ENCODE measurements at places on chromosomes 1 and 21.

GRCh38 chr1:18646786-18647410, 16.3 kb downstream of the PAX7 start:
- DNase-seq = no peak

- no peak for DNase-seq
Measured at GRCh38 chr1:4511374-4511773, 143.0 kb upstream of the AJAP1 start.

DNA sequence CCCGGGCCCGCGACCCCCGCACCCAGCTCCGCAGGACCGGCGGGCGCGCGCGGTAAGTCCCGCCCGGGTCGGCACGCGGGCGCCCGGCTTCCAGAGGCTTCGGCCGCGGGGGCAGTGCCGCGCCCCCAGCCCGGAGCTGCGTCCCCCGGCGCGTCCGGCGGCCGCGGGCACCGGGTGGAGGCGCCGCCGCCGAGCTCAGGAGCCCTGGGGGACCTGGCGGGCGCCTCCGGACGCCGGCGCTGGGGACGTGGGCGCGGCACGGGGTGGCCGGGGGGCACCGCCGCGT, 227 bp downstream of the NBL1 start:
- DNase-seq = no peak

DNA sequence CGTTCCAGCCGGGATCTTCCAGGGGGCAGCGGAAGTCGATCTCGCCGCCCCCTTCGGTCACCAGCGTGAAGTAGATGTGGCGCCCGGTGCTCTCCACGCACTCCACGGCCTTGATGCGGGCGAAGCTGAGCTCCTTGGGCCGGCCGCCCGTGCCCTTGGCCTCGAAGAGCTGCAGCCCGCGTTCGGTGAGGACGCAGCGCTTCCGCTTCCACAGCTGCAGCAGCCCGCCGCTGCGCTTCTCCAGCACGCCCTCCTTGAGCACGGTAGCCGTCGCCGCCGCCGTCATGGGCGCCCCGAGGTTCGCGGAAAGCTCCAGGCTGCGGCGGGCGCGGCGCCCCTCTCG, 516 bp downstream of the PHLDA3 start:
- DNase-seq = no peak

- no peak for DNase-seq
Measured at GRCh38 chr1:47931395-47931794, 65.8 kb downstream of the TRABD2B start.

GRCh38 chr1:41520951-41521752, 36.7 kb upstream of the EDN2 start:
- no peak for DNase-seq

DNA sequence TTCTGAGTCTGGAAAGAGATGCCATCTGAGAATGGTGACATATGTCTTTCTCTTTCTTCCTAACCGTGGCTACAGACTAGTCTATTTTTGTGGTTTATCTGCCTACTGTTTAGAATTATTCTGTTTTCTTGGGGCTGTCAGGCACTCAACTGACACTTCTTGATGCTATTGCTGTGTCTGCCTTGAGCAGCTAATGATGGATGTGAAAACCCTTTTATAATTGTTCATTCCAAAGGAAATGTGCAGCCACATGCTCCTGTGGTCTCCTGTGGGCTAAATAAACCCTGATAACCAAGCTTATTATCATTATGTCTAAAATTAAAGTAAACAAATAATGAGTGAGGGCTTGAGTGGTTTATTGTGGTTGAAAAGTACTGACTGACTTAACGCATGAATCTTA, 52.7 kb upstream of the CXADR start:
- DNase-seq = no peak

- DNase-seq = no peak
Measured at GRCh38 chr1:152907686-152908601, at the start of gene IVL. TSS of gene IVL (plus strand) at chr1:152908546. CDS start at chr1:152909798, 1,252 bp downstream.

DNA sequence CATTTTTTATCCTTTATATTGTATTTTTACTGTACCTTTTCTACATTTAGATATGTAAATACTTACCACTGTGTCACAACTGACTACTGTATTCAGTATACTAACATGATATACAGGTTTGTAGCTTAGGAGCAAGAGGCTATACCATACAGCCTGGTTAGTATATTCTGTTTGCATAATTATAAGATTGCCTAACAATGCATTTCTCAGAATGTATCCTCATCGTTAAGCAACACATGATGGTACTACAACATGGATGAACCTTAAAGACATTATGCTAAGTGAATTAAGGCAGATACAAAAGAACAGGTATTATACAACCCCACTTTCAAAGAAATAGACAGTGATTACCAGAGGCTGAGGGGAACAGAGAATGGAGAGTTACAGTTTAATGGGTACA, 62.7 kb downstream of the RUSC1 start:
- DNase-seq = no peak

DNA sequence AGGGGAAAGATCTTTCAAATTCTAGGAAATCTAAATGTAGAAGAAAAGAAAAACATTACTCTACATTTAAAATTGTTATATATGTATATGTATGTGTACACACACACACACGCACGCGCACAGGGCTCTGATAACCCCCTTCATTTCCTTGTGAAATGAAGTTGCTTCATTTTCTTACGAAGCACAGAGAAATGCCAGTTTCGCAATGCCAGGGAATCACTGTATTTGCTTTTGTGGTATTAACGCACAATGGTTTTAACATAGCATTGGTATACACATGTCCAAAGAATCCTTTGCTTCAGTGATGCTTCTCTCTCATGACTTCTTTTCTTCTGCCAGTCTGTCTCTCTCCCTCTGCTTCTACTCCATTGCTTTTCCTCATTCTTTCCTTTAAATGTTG, 8.4 kb upstream of the DDAH1 start:
- DNase-seq = no peak

DNA sequence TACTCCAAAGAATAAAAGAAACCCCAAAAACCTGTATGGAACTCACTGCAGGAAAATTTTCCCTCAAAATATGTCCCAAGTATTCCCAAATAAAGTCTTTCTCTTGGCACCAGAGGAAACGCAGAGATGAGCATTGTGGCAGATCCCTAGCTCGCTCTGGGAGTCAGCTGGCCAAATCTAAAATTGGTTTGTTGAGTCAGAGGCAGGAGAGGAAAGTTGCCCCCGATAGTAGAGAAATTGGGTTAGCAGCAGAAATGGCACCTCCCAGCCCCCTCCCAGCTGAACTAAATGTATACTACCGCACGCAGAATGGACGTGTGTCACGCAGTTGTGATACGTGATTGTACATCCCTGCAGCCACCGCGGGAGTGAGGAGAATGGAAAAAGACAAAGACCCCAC, 39.9 kb upstream of the TARBP1 start:
- no peak for DNase-seq

DNA sequence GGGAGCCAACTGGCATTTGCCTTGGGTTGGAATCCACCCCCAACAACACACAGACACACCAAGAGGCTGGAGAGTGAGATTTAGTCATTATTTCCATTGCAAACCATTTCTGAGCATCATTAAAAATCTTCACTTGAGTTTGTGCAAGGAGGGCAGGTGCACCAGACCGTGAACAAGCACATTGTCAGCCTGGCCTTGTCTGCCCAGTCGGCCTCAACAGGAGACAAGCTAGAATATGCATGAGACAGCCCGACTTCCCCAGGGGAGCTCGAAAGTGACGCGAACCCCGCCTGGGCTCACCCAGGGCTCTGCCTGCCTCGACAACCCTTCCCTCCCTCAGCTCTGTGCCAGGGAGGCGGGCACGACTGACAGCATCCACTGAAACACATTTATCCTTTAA, 15.4 kb upstream of the GUCA2B start:
- no peak for DNase-seq

GRCh38 chr1:197553281-197553680, 222.0 kb downstream of the DENND1B start:
- no peak for DNase-seq

- no peak for DNase-seq
Measured at GRCh38 chr1:43965316-43965715, 4.5 kb upstream of the DPH2 start.

DNA sequence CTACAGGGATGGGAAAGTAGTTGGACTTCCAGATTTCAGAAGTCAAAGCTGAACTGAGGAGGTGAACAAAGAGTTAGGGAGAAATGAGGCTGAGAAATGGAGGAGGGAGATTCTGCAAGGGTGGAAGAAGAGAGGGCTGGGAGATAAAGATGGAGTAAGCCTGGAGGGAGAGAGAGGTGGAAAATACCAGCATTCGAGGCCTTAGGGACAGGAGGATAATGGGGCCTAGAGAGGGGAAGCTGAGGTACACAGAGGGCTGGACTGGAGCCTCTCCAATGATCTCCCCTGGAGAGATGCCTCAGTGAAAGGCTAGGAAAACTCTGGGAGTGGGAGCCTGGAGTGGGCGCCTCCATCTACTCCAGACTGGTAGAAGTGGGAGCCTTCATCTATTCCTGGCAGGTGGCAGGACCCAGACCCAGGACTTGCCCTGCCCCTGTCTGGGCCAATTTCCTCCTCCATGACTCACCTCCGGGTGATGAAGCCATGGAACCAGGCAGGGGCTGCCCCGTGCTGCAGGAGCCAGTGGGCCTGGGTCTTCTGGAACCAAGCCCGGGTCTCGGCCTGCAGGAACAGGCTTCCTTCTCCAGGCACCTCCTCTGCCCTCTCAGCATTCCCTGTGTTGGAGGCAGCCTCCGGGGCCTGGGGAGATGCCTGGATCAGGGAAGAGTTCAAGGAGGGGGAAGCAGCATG, 1.9 kb downstream of the SH2D2A start:
- no peak for DNase-seq

DNA sequence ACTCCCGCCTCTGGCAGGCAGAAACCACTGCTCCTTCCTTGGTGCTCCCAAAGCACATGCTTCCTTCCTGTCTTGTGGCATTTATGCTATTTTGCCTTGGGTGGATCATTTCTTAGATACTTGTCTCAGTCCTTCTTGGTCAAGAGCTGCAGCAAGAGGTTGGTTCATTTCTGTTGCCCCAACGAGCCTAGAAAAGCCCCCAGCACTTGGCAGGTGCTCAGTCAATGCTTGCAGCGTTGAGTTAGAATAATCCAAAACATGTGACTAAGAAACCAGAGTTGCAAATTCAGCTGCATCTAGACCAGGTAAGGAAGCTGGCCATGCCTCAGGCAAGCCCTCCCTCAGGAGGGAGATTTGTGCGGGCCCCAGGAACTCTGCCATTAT, 42.4 kb upstream of the TENT5C start:
- no peak for DNase-seq

- no peak for DNase-seq
Measured at GRCh38 chr21:21715266-21715969, 717.2 kb downstream of the NCAM2 start.

- DNase-seq = no peak
Measured at GRCh38 chr1:53384796-53385195, 56.9 kb upstream of the LRP8 start.

DNA sequence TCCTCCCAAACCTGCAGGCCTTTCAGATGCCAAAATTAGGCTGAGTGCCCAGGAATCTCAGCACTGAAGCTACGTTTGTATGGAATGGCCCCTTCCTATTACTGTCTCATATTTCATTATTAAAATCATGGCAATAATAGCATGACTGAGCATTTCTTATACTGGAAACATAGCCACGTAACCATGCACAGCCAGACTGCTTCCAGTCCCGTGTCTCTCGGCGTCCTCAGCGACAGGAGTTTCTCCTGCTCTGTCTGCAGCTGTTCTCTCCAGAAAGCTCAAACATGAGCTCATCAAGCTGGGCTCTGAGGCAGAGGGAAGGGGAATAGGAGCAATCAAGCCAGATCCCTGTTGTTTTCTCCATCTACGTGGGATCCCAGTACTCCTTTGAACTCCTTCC, 104.0 kb downstream of the CDC7 start:
- no peak for DNase-seq

GRCh38 chr1:78006521-78006920, 1.8 kb downstream of the DNAJB4 start:
- no peak for DNase-seq

DNA sequence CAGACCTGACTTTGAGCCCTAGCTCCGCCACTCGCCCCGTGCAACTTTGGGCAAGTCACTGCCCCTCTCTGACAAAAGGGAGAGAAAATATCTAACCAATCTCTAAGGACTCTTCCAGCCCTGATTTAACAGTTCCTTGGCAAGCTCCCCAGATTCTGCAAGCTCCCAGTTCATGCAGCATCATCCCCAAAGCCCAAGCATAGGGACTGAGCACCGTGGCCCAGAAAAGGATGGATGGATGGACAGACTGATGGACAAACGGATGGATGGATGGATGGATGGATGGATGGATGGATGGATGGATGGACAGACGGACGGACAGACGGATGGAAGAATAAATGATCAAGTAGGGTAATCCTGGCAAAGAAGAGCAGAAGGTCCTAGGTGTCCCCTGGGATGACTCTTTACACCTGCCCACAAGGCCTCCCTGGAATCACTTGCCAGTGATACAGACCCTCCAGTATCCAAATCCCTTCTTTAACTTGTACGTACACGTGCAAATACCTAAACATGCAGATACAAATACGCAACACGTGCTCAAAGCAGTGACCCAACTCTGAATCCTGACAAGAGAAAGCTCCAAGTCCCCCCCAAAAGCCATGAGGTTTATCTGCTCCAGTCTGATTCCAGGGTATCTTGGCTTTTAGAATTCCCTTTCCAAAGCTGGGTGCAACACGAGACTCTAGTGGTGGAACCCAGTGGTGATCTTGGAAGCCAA, 16.0 kb downstream of the IFFO2 start:
- DNase-seq = no peak

GRCh38 chr1:70410604-70411359, at the start of gene CTH:
TSS of gene CTH (plus strand) at chr1:70411268. CDS start at chr1:70411416, 148 bp downstream.
- DNase-seq = peak; percentile 85

DNA sequence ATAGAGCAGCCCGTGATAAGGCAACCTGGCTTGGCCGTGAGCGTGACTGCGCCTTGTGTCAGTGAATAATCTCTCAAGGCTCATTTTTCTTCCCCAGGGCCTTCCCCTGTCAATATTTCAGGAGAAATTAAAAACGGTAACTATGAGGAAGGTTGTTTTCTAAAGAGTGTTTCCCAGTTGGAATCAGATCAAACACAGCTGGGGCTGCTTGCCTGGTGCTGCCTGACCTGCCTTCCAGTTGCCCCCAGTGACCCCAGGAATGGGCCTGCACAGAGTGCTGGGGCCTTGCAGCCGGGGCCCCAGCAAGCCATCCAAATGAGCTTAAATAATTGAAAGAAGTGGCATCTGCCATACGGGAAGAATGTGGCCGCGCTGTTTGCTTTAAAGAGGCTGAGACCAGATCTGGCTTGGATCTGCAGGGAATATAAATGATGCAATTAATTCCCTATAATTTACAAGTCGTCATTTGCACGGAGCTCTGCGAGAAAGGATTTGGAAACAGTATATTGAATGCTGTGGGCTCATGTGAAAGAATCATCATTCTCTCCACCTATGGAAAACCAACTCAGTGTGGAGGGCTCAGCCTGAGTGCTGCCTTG, 203.9 kb downstream of the C1orf94 start:
- no peak for DNase-seq

GRCh38 chr1:7228252-7228961, 443.2 kb downstream of the CAMTA1 start:
- DNase-seq = no peak

DNA sequence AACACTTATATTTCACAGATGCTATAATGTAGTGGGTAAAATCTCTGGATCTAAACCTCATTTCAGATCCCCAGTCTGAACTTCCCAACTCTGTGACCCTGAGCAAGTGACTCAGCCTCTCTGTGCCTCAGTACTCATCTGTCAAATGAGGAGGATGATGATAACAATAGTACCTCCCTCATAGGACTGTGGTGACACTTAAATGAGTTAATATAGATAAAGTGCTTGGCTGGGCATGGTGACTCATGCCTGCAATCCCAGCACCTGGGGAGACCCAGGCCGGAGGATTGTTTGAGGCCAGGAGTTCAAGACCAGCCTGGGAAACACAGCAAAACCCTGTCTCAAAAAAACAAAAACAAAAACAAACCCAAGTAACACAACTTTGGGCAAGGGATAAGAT, 4.7 kb upstream of the ECE1 start:
- DNase-seq = no peak
